ENCODE measurements at places on chromosomes 3 and 15. TPM values are rescaled to one million over a fixed set of nuclear protein-coding genes. Genes with fewer than 3 reads are reported as not detected.

Gene FOXB1
- total RNA-seq = not detected

Gene SMCO1
- not detected for total RNA-seq

Gene PLCB2
- total RNA-seq = 9.2 TPM

Gene ARL14
- total RNA-seq = not detected

Gene CIB2
- total RNA-seq = 0.36 TPM

Gene IL17RE
- total RNA-seq = 0.53 TPM

Gene TM4SF1
- total RNA-seq = not detected

Gene GOLGA6A
- 0.13 TPM for total RNA-seq

Gene MYLK
- total RNA-seq = not detected

Gene ALDH1A2
- total RNA-seq = not detected

Gene SI
- total RNA-seq = not detected

Gene USP13
- total RNA-seq = 55.2 TPM

Gene ZKSCAN7
- not detected for total RNA-seq

Gene GALNT15
- total RNA-seq = not detected

Gene SNTN
- not detected for total RNA-seq

Gene RBP2
- total RNA-seq = not detected

Gene KBTBD8
- 26.3 TPM for total RNA-seq

Gene TTC21A
- 32.3 TPM for total RNA-seq

Gene FBXL2
- not detected for total RNA-seq

Gene BSN
- total RNA-seq = 0.27 TPM

Gene ISG20
- total RNA-seq = 310 TPM

Gene SST
- not detected for total RNA-seq

Gene SEMA3F
- 0.84 TPM for total RNA-seq

Gene NRROS
- 3.7 TPM for total RNA-seq

Gene MUC4
- 0.11 TPM for total RNA-seq

Gene REC114
- not detected for total RNA-seq

Gene CHRNA3
- total RNA-seq = not detected

Gene EFCAB12
- 2.6 TPM for total RNA-seq

Gene SYNM
- not detected for total RNA-seq

Gene CMTM8
- 2.7 TPM for total RNA-seq

Gene DUOXA1
- total RNA-seq = not detected

Gene SCAP
- total RNA-seq = 69.4 TPM

Gene CADPS
- 79.5 TPM for total RNA-seq

Gene SRGAP3
- total RNA-seq = 0.76 TPM

Gene TMF1
- 29.4 TPM for total RNA-seq

Gene ALS2CL
- not detected for total RNA-seq

Gene MUC13
- not detected for total RNA-seq

Gene BDH1
- total RNA-seq = 16.0 TPM

Gene SLC24A1
- total RNA-seq = 21.6 TPM

Gene TMEM115
- total RNA-seq = 16.2 TPM

Gene ZPLD1
- not detected for total RNA-seq

Gene ANKRD63
- not detected for total RNA-seq

All from OCI-LY7 (cell line).